GM20000 (cell line): ENCODE measurements at places on chromosomes 13 and 19.
A peak's percentile ranks its signal among the peaks of the same experiment; 100 is the strongest.

DNA sequence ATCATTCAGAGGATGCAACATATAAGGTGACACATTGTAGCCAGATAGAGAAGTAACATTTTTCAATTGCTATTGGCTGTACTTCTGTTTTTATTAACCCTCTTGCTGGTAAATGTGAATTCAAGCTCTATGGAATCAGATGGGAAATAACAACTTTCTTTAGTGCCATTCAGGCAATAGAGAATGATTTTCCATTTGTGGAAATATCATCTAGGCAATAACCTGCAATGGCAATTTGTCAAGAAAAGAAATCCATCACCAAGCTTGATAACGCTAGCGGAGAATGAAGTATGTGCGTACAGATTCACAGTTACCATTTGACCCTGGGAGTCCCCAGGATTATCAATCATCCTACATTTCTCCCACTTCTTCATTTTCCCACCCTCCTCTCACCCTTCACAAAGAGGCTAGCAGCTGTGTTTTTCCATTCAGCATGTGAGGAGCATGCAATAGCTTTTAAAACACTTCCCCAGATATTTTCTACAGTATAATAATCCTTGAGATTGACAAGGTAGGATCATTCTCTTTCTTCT lies 569.7 kb upstream of the KLF12 start:
- DNase-seq, result no peak

DNA sequence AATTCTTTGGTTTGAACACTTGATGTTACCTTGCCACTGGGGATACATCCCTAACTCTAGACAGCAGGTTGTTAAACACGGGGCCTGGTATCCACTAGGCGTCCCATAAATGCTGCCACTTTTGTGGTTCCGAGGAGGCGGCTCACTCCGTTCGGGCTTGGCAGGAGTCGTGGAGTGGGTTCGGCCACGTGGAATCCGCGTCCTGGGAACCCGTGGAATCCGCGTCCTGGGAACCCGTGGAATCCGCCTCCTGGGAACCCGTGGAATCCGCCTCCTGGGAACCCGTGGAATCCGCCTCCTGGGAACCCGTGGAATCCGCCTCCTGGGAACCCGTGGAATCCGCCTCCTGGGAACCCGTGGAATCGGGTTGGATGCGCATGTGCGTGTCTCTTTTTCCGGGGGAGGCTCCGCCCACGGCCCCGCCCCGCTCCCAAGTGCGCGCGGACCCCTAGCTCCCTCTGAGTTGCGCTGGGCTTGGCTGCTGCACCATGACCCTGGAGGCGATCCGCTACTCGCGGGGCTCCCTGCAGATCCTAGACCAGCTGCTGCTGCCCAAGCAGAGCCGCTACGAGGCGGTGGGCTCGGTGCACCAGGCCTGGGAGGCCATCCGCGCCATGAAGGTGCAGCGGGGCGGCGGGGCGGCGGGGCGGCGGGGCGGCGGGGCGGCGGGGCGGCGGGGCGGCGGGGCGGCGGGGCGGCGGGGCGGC lies at the start of gene MRI1:
Gene MRI1, plus strand, starts transcription at position 422 of the 707 bp plus-strand sequence. Its CDS starts 67 bp downstream, at position 489.
- peak; percentile 96 for DNase-seq

DNA sequence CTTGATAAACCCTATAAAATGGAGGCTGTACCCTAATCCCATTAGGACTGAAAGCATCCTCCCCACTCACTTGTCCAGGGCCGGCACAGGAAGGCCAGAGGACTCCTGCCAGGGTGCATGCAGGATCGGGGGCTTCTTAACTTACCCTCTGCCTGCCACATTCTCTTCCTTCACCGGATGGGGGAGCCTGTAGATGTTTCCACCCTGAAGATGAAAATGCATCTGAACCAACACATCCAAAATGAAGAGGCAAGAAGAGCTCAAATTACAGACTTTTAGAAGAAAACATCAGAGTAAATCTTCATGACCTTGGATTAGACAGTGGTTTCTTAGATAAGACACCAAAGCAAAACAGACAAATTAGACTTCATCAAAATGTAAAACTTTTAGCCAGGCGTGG lies 25.9 kb upstream of the NAPA start:
- DNase-seq, result peak; percentile 55

DNA sequence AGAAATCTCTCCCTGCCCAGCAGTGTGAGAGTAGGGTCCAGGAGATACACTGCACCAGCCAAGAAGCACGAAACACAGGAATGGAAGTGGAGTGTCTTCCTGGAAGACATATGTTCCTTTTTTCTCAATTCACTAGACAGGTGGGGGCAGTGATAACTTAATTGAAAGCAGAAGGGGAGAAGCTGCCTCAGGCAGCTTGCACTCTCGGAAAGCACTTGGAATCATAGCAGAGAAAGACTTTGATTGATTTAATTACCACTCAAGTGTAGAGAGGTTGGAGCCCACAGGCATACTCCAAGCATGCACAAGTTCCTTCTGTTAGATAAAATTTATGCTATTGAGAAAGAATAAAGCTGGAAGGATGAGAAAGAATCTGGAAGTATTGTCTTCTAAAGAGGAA lies 249.4 kb downstream of the SLITRK6 start:
- no peak for DNase-seq

DNA sequence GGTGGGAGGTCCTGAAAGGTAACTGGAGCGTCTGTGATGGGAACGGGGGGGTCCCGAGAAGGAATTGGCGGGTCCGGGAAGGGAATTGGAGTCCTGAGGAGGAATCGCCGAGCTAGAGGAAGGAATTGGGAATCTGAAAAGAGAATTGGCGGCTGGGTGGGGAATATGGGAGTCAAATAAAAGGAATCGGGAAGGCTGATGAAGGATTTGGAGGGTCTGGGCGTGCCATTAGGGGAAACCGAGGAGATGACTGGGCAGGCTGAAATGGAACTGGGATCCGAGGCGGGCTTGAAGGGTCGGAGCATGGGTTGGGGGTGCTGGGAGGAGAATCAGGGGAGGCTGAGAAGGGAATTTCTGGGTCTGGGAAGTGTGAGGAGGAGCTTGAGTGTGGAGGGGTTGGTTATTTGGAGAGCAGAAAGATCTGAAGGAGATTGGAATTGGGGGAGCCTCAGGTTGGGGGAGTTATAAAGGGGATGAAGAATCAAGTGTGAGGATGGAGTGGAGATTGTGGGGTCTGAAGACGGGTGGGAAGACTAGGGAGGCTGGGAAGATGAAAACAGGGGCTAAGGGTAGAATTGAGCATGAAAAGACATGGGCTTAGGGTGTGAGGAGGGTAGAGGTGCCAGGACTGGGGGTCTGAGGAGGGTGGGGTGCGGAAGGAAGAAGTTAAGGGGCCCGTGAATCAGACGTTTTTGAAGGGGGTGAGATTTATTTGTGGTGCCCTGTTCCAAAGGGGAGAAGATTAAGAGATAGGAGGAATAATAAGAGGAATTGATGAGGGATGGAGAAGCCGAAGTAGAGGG lies 718 bp downstream of the ACTN4 start:
- no peak for DNase-seq

- no peak for DNase-seq
Measured at GRCh38 chr19:51099047-51099382, 9.2 kb downstream of the CTU1 start.

- no peak for DNase-seq
Measured at GRCh38 chr13:79190932-79191331, 215.1 kb downstream of the RBM26 start.

DNA sequence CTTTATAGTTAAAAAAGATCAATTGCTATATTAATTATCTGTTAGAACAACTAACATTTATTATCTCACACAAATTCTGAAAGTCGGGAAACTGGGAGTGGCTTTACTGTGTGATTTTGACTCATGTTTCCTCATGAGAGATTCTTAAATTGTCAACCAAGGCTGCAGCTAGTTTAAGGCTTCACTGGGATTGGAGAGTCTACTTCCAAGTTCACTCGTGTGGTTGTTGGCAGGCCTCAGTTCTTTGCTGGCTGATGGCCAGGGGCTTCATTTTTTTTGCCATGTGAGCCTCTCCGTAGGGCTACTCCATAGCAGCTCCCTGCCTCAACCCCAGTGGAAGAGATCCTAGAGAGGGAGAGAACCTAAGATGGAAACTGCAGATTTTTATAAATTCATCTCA lies 24.5 kb upstream of the LPAR6 start:
- no peak for DNase-seq

- no peak for DNase-seq
Measured at GRCh38 chr13:43180837-43181236, 157.5 kb downstream of the DNAJC15 start.
